ENCODE measurements at places on chromosomes 2 and 18.

DNA sequence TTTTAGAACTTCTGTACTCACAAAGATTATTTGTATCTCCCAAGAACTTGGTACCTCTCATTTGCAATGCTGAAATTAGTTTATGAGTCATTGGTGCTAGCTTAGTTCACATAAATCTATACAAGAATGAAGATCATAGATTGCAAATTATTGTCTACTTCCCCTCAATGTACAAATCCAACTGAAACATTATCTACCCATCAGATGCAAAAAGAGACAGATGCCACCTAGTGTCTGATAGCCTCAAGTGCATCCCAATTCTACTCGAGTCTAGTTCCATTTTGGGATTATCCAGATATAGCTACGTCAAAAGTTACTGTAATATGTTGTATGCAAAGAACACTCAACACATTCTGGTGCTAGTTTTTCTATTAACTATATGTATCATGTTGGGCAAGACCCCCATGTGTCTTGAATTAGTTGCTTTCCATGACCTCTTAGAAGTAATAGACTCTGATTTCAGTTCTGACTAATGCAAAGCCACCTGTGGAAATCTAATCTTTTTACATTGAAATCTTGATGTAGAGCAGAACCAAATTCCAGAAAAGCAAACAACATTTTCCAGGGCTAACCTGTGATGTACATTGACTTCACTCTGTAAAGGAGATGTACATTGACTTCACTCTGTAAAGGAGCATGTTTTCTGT is 210.0 kb downstream of the RBM43 start:
- DNase-seq: peak; percentile 34

DNA sequence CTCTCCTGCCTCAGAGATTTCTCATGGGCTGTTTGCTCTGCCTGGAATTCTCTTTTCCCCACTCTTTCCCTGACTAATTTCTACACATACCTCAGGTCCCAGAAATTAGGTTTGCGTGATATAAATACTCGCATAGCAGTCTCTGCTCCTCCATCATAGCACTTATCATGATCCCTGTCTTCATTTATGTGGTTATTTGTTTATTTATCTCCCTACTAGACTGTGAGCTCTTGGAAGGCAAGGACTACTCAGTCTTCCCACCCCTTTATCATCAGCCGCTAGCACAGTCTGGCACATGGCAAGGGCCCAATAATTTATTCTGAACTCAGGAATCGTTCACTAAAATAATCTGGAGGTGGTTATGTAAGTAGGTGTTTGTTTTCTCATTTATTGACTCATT is 79.3 kb downstream of the ADCYAP1 start:
- no peak for DNase-seq

DNA sequence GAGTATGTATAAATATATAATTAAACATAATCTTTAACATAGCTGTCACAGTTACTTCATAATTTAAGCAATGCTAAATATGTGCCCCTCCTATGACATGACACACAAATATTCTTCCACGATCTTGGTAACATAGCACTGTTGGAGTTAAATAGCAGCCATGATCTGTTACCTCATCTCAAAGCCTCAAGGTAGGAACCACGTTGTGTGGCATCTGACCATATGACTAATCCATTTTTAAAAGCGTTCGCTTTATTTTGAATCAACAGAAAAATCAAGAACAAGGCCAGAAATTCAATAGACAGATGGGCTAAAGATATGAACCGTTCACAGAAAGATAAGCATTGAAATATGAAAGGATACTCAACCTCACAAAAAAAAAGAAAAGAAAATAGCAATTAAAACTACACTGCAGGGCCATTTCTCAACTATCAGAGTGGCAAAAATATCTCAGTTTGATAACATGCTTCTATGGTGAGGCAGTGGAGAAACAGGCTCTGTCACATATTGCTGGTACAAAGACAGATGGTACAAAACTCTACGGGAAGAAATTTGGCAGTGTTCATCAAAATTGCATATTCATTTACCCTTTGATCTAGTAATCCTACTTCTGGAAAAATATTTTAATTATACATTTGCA is 105.9 kb downstream of the TMX3 start:
- DNase-seq: no peak

DNA sequence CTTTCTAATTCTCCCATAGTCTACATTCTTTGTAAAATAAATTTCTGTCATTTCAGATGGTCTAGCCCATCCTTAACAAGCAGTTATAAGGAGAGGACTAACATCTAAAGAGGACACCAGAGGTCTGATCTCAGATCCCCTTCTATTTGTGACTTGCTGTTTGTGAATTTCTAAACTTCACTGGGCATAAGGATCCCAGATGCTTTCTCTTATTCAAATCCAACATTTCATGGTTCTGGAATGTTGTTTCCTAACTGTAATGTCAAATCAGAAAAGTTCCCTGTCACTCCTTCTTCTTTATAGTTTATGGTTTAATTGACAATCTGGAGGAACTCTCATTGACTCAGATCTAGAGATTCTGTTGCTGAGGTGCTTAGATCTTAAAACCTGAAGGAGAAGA is 430.2 kb downstream of the MEIS1 start:
- no peak for DNase-seq

DNA sequence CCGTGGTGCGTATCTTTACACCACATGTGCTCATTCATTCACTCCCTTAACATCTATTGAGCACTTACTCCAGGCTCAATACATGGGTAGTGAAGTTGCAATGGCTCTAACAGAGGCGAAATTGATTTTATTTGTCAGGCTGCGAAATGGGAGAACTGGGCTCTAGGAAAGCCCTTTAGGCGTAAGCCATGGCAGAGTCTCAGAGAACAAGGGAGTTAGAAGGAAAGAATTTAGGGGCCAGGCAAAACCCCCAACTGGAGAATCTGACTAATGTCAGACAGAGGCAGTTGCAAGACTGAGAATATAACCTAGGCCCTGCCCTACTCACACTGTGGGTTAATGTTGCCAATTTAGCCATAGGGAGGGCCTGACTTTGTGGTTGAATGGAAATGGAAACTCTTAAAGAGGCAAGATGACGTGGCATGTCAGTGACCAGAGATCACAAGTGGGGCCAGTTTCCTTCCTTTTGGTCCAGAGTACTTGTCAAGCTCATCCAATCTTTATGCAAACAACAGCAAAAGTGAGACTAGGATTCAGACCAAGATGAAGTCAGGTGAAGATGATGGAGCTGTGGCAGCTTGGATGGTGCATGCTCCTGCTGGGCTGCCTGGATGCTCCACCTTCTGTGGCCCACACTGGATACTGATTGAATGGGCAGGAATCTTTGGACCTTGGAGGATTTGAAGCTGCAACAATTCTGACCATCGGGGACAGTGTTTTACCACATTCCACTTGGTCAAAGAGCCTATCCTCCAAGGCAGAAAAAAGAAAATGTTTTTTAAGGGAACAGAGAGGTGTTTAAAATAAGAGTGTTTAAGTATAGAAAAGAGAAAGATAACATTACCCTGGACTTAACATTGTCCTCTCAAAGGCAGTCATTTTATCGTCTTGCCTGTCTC is 92.2 kb downstream of the CAPN13 start:
- DNase-seq: no peak

GRCh38 chr2:121605820-121606733 is 43.2 kb downstream of the CLASP1 start:
- no peak for DNase-seq

DNA sequence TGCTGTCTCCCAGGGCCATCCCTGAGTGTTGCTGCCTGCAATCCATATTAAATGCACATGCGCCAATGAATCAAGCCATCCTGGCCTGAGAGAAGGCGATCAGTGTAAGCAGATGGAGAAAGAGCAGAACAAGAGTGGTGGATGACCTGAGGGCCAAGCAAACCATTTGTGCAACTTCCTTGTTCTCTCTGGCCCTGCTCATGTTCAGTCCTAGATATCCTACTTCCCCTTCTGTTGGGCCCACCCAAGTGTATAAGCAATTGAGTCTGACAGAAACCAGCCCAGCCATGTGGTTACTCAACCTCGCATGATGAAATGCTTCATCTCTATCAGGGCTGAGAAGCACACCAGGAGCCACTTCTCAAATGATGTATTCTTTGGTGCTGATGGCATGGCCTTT is 383.1 kb upstream of the ID2 start:
- no peak for DNase-seq

GRCh38 chr2:213150315-213151097 is 906 bp downstream of the IKZF2 start:
- no peak for DNase-seq

DNA sequence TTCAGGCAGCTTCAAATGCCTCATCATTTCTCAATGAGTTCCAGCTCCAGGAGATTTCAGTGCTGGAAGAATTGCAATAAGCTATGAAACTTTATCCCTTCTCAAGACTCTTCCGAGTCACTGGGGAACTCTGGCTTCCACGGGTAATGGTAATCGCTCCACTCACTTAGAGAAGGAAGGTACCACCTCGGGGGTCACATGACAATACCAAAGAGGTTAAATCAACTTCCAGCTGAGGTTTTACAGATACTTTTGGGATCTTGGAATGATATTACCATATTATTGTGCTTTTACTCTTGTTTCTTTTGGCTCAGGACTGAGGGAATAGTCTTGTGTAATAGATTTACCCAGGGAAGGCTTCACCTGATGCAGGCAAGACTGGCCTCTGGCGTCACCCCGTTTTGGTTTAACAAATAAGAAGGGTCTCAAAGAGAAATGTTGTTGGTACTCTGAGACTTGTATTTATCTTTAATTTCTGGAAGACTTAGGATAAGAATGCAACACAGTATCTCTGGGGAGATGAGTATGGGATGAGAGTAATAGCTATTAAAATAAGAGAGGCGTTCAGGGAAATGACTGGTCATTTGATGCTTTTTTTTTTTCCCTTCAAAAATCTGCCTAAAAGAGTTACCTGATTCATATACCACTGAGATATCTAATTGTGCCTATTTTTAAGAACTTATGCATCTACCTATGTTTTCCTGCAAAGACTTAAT is 316.9 kb upstream of the ZEB2 start:
- peak; percentile 72 for DNase-seq

DNA sequence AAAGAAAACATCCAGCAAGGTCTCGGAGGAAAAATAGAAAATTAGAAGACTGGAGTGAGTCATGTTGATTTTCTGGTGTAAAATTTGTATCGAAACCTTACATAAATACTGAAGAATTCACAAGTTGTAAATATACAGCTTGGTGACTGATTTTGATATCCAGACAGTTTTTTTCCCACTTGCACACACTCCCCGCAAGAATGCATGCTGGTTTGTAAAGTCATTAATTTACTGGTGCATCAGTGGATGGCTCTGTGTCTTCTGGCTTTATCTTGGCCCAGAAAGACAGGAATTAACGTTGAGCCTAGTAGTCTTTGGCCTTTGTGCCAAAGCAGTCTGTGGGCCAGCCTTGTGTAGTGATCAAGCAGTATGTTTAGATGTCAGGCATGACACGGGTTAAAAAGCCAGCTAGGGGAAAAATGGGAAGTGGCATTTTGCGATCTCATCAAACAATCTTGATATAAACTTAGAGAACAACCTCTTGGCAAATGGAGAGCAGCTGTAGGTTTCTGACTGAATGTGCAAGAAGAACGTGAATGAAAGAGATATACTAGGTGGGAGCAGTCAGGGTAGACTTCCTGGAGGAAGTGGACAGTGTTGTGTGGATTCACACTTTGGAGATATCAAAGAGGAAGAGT is 22.7 kb upstream of the CASP8 start:
- no peak for DNase-seq

DNA sequence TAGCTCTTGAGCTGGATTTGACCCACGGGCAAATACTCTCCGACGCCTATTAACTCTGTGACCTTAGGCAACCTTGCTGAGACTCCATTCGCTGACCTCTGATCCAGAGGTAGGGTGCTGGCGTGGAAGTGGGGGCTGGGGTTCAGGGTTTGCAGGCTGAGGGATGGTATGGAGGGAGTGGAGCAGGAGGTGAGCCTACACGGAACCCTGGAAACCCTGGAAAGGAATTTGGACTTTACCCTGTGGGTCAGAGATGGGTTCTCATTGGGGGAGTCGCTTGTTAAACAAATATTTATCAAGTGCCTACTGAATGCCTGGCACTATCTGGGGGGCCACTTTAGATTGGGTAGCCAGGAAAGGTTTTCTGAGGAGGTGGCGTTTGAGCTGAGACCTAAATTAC is 58.2 kb upstream of the FZD7 start:
- DNase-seq: no peak

GRCh38 chr2:2561346-2562095 is 230.4 kb upstream of the MYT1L start:
- no peak for DNase-seq

Measured in astrocyte of the cerebellum (primary cell).